ENCODE measurements at places on chromosomes 12 and 14. TPM values are rescaled to one million over a fixed set of nuclear protein-coding genes. Genes with fewer than 3 reads are reported as not detected.

CLEC9A gene
- total RNA-seq: not detected

DNA sequence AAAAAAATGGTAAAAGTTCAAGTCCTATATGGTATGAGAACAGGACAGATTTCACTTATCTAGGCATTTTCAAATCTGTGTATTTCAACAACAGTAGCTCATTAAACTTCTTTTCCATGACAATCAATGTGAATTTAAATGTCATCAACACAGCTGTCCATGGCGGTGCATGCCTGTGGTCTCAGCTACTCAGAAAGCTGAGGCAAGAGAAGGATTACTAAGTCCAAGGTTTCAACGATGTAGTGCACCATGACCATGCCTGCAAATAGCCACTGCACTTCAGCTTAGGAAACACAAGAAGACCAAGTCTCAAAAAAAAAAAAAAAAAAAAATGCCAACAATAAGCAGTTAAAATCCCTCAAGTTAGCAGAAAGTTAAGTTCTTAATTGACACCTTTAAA, 214.6 kb downstream of the C12orf50 start:
- no peak for DNase-seq

- no peak for DNase-seq
These were observed 55.8 kb upstream of the CLEC14A start for GRCh38 chr14:38311655-38312054.

IGFBP6 gene
- total RNA-seq: 83.4 TPM

SDR9C7 gene
- total RNA-seq: not detected

- DNase-seq: peak; percentile 31
These were observed 3.0 kb upstream of the KRT3 start for GRCh38 chr12:52798671-52799504.

GRCh38 chr14:71380271-71380670, 473.0 kb downstream of the PCNX1 start:
- DNase-seq: no peak

GRCh38 chr12:68641138-68641537, 30.4 kb downstream of the RAP1B start:
- DNase-seq: no peak

DNA sequence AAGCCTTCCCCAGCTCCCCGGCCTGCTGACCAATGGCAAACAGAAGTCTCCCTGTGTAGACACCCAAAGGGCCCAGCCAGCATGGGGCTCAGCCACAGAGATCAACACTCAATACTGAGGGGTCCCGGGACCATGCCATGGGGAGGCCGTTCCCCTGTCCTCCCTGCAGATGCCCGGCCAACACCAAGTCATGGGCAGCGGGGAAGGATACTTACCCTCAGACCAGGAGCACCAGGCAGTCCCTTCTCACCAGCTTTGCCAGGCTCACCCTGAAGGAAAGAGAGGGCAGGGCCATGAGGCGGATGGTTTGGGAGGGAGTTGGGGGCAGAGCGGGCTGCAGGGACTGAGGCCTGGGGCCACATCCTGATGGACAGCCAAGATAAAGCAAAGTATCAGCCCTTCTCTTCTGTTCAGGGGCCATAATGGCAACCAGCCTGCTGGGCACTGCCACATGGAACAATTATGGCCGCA, 19.9 kb downstream of the COL2A1 start:
- no peak for DNase-seq

DNA sequence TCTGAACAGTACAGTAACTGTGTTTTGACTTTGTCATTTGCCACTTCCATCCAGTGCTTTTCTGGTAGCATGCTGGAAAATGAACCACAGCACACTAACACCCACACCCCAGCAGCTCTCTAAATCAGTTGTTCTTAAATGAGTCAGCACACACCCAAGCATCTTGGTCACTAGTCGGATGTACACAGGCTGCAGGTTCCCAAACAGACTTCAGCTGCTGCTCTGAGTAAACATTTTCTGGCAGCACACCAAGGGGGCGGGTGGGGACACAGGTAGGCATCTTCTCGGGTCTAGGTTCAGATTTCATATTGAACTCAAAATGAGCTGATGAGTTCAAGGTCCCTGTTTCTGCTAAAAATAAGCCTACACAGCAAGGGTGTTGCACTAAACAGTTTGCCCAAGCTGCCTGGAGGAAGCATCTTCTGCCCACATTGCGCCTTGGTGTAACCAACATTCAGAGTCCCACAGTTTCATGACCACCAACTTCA, 39.8 kb downstream of the IFNG start:
- DNase-seq: no peak

DNA sequence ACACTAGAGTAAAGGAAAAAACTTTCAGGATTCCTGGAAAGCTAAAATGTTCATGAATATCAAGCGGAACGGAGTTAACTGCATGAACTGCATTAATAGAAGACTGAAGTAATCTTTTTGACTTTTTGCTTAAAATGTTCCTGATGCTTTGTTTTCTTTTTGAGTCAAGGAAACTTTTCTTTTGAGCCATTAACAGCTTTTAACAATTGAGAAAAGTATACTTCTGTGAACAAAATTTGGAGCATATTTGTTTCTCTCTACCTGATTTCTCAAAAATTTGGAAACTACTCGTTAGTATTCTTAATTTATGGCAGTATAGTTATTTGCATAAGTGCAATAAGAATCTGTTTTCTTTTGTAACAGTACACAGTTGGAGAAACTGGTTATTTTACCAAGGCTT, 78.5 kb downstream of the CALM1 start:
- no peak for DNase-seq

DNA sequence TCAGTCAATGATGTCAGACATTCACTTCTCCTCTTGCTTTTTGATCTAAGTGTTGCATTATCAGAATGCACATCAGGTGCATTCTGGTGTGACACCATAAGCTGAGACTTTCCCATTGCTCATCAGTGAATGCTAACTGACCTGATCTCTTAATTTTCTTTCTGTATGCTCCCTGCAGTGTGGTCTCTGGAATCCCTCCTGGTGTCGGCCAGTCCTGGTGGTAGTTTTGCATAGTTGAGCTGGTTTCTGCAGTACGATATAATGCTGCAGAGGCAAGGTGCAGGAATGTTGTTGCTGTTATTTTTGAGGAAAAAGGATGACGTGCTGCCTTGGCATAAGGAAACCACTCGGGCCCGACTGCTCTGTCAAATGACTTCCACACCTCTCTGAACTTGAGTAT, 11.0 kb upstream of the SRP54 start:
- DNase-seq: no peak

- no peak for DNase-seq
These were observed 86.9 kb downstream of the BCAT1 start for GRCh38 chr12:24861766-24862540.

GRCh38 chr14:104642540-104642868, 37.9 kb upstream of the TMEM179 start:
- no peak for DNase-seq

GRCh38 chr14:99271951-99272631, at the start of gene BCL11B:
TSS of gene BCL11B (minus strand) at chr14:99272197. CDS start at chr14:99271218, 979 bp downstream.
- DNase-seq: peak; percentile 82

GRCh38 chr12:11891754-11892386, 178.9 kb upstream of the BCL2L14 start:
- DNase-seq: no peak

DNA sequence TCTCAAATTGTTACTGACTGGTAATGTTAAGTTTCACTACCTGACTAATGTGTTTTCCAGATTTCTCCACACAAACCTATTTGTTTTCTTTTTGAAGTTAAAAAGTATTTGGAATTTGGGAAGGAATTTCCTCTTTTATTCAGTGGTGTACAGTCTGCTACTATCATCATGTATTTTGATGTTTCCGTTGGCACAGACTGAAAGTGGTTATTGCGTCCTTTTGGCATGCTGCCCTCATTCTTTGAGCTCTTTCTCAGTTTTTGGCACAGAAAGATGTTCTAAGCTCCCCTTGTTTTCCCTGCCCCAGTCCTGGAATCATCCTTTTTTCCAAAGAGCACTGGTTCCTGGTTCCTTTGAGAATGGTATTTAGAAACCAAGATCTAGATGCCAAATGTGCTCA, 31.4 kb upstream of the RTRAF start:
- no peak for DNase-seq

DNA sequence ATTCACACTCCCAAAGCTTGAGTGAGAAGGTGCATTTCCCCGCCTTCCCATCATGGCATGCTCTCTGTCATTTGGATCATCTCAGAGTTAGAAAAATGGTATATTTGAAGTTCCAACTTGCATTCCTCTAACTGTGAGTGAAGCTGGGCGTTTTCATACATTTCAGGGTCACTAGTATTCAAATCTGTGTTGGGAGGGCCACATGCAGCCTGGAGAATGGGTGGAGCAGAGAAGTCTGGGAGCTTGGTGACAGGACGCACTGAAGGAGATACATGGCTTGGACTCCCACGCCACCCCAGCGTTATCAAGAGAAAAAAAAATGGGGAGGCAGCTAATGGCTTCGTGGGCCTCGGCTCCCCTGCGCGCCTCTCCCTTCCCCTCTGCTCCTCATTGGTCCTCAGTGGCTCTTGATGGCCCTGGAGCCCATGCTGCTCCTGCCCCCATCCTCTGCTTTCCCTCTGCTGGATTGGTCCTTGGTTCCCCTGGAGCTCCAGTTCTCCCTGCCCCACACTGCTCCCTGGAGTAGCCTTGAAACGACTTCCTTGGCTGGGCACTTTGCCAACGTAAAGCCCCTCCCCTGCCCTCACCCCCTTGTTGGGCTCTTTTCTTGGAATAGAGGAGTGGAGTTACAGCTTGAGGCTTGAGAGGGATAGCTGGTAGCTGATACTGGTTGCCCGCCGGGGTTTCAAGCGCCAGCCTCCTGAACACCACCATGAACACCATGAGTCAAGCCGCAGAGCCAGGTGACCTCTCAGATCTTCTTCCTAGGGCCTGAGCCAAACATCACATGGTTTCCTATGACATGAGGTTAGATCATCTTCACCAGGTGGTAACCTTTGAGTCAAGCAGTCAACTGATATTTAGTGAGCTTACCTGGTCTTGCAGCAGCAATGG, 139.6 kb downstream of the PRKCH start:
- DNase-seq: no peak

- peak; percentile 21 for DNase-seq
These were observed 233.3 kb upstream of the PPFIA2 start for GRCh38 chr12:81992461-81992860.

DNA sequence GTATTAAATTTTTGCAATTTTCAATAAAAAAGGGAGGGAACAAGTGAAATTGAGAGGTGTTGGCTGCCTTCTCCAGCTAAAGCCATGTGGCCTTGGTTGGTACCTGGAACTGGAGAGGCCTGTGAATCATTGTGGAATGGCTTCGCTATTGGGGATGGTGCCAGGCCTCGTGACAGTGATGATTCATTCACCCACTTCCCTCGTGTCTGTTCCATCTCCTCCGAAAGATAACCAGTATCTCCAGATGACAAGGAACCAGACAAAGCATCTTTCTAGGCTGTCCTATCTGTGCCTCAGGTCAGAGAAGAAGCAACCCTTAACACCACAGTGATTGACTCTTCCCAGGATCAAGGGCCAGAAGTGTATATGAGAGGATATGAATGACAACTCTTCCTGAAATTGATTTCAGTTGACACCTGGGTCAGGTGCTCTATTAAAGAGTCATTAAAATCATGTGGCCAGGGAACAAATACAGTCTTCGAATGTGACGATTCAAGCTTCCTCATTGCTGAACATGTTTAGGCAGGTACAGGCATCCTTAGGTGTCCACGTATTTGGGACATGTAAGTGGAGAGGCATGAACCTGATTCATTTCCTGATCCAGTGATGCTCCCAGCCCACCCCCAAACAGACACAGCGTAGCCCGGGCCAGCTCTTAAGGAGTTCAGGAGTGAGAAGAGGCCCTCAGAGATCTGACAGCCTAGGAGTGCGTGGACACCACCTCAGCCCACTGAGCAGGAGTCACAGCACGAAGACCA, at the start of gene RNASE7:
Gene RNASE7, plus strand, starts transcription at position 687 of the 758 bp plus-strand sequence. CDS start 631 bp downstream, outside the sequence.
- no peak for DNase-seq

- no peak for DNase-seq
These were observed 259.7 kb downstream of the NELL2 start for GRCh38 chr12:44616402-44616801.

Data from HCT116 (cell line).